ENCODE measurements at places on chromosomes 6 and 20.

DNA sequence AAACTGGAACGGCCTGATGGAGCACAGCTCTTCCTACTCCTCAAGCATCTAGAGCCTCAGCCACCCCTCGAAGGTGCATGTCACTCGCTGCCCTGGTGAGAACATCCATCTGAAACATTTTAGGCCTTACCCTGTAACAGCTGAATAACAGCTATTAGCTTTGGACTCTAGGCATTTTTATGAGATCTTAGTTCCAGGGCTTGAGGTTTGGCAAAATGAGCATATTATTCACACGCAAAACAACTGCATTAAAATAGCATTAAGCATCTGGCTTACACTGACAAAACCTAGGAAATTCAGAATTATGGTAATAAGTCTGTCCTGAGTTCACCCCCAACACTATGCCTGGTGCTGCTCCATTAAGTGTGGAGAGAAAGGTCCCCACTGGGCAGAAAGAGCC is 56.1 kb downstream of the ADAT2 start:
- DNase-seq = no peak

DNA sequence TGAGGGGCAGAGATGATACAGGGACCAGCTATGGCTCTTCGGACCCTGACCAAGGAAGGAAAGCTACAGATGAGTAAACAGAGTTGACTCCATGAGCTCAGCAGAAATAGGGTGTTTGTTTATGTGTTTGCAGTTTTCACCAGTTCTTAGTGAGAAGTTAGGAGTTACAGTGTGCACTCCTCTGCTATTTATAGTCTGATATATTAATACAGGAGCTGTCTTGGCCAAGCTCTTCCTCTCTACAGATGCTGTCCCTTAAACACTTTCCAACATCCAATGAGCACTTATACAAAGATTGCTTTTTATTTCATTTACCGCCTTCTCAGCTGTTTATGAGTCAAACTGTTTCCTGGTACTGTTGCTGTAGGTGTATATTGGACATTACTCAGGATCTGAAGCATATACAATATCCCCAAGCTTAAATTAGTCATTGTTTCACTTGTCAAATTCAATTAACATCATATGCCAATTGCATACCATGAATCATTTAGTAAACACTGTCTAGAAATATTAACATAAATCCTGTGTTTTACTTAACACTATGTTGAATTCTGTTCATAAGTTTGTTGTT is 618.0 kb downstream of the PRKN start:
- no peak for DNase-seq

- DNase-seq = no peak
Measured at GRCh38 chr20:571754-572441, 28.3 kb upstream of the CSNK2A1 start.

DNA sequence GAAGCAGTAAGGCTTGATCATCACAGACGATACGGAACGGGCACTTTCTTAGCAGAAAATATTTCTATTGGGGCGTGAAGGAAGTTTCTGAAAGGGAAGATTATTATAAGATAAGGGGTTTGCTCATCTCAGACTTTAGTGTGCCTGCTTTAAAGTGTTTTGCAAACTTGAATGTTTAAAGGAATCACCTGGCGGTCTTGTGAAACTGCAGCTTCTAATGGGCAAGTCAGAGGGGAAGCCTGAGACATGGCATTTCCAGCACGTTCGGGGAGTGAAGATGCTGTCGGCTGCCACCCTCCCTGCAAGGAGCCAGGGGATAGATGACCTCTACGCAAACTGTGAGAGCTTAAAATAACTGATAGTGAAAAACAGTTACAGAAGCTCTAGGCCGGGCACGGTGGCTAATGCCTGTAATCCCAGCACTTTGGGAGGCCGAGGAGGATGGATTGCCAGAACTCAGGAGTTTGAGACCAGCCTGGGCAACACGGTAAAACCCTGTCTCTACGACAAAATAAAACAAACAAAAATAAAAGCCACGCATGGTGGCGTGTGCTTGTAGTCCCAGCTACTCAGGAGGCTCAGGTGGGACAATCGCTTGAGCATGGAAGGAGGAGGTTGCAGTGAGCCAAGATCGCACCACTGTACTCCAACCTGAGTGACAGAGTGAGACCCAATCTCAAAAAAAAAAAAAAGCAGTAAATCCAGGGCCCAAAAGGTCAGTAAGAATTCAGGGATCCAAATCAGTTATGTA is 2.3 kb upstream of the KIF16B start:
- no peak for DNase-seq

DNA sequence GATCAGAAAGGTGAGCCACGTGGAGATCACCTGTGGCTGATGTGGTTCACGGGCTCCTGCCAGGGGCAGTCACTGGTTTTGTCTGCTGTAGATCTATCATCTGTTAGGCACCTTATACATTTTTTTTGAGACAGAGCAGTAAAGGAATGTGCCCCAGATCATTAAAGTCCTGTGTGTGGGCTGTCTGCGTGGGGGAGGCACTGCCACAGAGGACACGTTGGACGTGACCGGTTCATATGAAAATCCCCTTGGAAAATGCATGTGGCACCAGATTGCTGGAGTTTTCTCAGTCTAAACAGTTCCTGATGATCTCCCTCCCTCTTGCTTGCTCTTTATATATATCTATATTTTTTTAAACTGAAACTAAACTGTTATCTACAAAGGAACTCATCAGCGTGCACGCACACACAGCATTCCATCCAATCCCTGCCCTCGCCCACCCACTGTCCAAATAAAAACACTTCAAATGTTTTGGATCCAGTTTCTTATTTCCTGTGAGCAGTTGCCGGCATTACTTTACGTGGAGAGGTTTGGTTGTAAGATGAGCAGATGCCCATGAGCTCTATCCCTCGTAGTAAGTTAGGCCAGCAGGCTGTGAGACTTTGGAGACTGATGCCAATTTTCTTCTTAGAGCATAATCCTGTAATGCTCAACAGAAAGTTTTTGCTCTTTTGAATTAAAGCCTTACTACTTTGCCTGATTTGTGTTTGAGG is 161.6 kb upstream of the EXOC2 start:
- peak; percentile 55 for DNase-seq

All from brain microvascular endothelial cell (primary cell).